ENCODE measurements at places on chromosomes 1 and 21.

DNA sequence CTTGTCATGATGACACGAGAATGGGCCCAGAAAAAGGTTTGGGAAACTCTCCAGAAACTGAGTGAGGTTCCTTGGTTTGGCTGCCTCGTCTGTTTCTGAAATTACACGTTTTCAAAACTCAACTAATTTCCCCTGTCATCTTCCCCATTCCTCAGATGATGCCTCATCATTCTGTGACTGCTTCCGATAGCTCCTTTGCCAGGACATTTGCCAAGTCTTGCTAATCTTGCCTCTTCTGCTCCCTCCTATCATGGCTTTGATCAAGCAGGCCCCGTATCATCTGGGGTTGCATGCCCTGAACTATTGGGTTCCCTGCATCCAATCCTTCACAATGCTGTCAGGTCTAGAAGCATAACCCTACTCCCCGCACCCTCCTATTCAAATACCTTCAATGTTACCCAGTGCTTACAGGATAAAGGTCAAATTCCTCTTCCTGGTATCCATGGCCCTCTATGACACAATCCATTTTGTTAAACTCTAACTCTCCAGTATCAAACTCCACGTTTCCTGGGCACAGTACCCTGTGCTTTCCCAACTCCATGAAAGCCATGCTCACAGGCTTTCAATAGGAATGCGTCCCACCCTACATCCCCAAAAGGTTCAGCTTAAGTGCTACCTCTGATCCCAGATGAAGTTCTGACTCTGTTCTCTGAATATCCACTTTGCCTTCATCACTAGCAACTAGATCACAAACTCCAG is 22.2 kb upstream of the TMEM200B start:
- DNase-seq, result no peak

- DNase-seq, result no peak
These were observed 229.2 kb downstream of the RHOU start for GRCh38 chr1:228964178-228965089.

DNA sequence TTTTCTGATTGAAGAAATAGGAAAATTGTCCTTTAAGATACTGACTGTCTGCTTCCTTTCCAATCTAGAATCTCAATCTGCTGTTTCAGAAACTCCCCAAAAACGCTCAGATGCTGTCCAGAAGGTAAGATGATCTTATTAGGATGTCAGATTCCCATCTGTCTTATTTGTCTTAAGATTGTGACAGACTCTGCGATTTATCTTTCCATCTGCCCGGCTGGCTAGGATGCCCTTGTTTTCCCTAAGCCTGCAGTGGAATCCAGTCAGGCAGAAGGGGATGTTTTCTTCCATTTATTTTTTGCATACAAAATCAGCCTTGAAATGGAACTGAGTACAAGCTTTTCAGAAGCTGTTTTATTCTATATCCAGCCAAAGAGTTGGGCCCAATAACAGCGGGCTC is 96.5 kb downstream of the FMN2 start:
- DNase-seq, result no peak

GRCh38 chr1:74266001-74266400 is 30.8 kb downstream of the TNNI3K start:
- no peak for DNase-seq

- DNase-seq, result no peak
These were observed 137.7 kb downstream of the COL11A1 start for GRCh38 chr1:102970496-102971078.

Data from stimulated activated CD8-positive, alpha-beta memory T cell treated with anti-CD3 and anti-CD28 coated beads, Interleukin-4, amount 100 ng/mL, for 4 hours (primary cell).